ENCODE measurements at places on chromosomes 11 and 22. TPM values are rescaled to one million over a fixed set of nuclear protein-coding genes. Genes with fewer than 3 reads are reported as not detected.

C22orf42 gene
- not detected for total RNA-seq

GALNT18 gene
- 11.3 TPM for total RNA-seq

HMOX1 gene
- total RNA-seq = 23.1 TPM

UPB1 gene
- under 0.01 TPM for total RNA-seq

HTR3A gene
- not detected for total RNA-seq

RHBDD3 gene
- total RNA-seq = 6.9 TPM

KIF18A gene
- total RNA-seq = 37.2 TPM

BSCL2 gene
- total RNA-seq = 19.4 TPM

TSSK2 gene
- total RNA-seq = not detected

PDE3B gene
- 1.1 TPM for total RNA-seq

PIK3C2A gene
- total RNA-seq = 56.4 TPM

SLC25A1 gene
- total RNA-seq = 46.1 TPM

RTL10 gene
- 8.6 TPM for total RNA-seq

OR5B12 gene
- total RNA-seq = not detected

TTC36 gene
- not detected for total RNA-seq

DNA sequence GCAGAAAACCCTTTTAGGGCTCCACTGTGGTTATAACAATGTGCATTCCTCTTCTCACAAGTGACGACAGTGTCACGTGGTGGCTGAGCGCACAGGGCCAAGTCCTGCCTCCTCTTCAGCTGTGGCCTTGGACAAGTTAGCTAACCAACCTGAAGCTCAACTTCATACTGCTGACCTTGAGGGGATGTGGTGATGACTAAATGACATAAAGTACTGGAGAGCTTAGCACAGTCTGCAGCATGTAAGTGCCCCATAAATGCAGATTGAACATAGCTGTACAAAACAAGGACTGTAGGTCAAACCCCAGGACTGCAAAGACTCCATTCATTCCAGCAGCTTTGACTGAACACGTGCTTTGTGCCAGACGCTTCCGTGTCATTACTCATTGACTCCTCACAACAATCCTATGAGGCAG lies 20.1 kb upstream of the MRGPRX2 start:
- peak; percentile 26 for DNase-seq

GRCh38 chr11:118636569-118637290 lies 29.3 kb downstream of the PHLDB1 start:
- DNase-seq = no peak

- no peak for DNase-seq
Measured at GRCh38 chr22:40216041-40216756, 38.5 kb downstream of the TNRC6B start.

- DNase-seq = no peak
Measured at GRCh38 chr11:74070723-74071492, 62.0 kb upstream of the UCP3 start.

- no peak for DNase-seq
Measured at GRCh38 chr11:3089236-3090061, 32.2 kb upstream of the CARS1 start.

- no peak for DNase-seq
Measured at GRCh38 chr11:69312453-69313404, 18.8 kb downstream of the MYEOV start.

- DNase-seq = no peak
Measured at GRCh38 chr22:41833369-41834004, 582 bp downstream of the SREBF2 start.

- no peak for DNase-seq
Measured at GRCh38 chr11:15118431-15118830, 3.7 kb downstream of the INSC start.

- DNase-seq = no peak
Measured at GRCh38 chr11:13262096-13262495, 15.5 kb upstream of the BMAL1 start.

DNA sequence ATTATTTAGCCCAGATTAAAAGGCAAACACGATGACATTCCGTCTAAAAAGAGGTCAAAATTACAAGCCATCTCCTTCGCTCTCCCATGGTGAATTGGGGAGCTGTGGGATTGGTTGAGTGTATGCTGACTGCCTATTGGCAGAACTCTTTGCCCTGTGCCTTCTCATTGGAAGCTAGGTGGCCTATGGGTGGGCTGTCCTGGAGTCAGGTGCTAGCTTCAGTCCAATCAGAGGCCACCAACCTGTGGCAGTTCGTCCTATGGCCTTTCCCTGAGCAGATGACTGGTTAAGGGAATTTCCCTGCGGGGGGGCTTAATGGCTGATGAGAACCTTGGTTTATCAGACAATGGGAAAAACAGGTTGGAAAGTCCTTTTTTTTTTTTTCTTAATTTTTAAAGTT lies 3.2 kb upstream of the MTMR3 start:
- DNase-seq = no peak

- no peak for DNase-seq
Measured at GRCh38 chr11:5507933-5508305, 1.8 kb downstream of the UBQLN3 start.

- DNase-seq = no peak
Measured at GRCh38 chr11:34262531-34263081, 95.2 kb downstream of the ABTB2 start.

GRCh38 chr22:22401381-22401780 lies 107.2 kb downstream of the ZNF280B start:
- DNase-seq = no peak

- DNase-seq = no peak
Measured at GRCh38 chr22:29936186-29936585, 53.2 kb downstream of the MTMR3 start.

DNA sequence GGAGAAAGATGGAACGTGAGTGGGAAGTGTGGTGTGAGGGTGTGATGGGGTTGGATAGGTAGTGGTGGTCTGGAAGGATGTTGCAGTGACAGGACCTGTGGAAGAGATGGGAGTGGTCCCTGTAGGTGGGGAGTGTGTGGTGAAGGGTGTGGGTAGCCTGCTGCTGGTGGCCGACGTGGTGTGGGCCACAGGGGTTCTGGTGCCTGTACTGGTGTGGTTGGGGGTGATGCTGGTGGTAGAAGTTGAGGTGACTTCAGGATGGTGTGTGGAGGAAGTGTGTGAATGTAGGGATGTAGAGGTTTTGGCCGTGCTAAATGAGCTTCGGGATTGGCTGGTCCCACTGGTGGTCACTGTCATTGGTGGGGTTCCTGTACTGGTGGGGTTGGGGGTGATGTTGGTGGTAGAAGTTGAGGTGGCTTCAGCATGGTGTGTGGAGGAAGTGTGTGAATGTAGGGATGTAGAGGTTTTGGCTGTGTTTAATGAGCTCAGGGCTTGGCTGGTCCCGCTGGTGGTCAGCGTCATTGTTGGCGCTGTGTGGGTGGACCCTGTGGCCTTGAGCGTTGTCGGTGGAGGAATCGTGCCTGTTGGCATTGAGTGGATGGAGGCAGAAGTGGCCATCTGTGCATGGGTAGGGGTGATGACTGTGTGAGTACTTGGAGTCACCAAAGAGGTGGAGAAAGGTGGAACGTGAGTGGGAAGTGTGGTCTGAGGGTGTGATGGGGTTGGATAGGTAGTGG lies 19.1 kb downstream of the MUC6 start:
- DNase-seq = no peak

DNA sequence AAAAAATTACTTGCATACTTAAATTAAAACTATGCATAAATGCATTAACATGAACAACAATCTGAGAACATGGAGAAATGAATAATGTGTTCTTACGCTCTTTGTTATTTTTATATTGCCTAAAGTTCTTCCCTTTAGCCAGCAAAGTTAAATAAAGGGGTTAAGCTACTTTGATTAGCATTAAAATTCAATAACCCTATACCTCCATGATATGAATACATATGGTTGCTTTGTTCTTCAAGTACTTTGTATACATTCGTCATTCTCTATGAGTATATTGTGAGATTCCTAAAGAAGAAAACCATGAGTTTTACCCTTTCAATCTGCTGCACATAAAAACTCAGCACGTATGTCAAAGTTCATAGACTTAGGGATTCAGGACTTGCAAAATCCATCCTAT lies 578.3 kb downstream of the DLG2 start:
- no peak for DNase-seq

GRCh38 chr11:14645015-14645912 lies 1.7 kb downstream of the PDE3B start:
- DNase-seq = peak; percentile 31

DNA sequence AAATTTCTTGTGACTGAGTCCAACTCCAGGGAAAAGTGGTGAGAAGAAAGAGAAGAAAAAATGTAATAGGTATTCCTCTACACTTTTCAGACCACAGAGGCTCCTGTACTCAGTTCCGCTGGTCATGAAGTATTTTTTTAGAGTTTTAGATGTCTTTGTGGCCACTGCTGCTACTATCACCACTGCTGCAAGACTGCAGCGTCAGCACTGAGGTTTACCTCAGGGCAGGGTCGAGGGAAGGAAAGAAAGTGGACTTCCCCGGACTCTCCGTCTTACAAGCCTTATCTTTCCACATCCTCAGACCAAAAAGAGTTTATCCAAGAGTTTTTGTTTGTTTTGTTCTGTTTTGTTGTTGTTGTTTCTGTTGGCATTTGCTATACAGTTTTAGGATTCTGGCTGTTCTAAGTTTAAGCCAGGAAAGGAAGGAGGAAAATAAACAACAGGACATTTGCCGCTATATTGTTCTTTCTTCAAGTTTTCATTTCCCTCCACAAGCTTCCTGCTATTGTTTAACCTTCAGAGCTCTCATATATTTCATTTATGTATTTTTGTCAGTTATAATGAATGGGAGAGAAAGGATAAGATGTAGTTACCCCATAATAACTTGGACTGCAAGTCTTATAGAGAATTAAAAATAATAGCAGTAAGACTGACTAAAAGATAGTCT lies 919.3 kb downstream of the NTM start:
- DNase-seq = no peak

DNA sequence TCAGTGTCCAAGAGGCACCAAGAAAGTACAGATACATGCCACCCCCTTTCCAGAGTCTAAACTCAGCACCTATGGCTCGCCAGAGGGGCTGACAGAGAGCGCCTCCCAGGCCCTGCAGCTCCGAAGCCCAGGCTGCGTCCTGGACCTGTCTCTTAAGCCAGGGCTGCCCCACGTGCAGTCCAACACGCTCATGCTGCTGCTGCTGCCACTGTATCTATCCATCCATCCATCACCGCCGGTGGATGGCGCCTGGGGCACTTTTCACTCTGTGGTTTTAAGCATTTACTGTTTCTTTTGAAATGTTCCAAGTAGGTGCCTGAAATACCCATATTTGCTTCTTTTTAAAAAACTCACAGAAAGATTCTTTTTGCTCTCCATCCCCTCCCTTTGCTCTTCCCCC lies 41.8 kb downstream of the MACROD1 start:
- DNase-seq = no peak

DNA sequence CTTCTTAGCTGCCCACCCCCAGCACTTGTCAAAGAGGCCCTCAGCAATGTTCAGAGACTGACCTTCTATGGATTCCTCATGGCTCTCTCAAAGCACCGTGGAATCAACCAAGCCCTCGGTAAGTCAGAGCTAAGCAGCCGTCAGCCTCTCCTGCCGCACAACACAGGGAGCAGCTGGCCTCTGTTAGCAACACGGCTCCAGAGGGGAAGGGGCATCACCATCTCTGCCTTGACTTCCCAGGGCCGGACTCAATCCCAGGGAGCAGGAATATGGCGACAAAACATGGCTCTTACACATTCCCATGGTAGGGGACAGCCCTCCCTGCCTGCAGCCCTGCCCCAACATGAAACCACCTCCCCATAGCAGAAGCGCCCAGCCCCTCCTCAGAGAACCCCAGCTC lies 18.9 kb downstream of the ARFGAP2 start:
- DNase-seq = no peak

DNA sequence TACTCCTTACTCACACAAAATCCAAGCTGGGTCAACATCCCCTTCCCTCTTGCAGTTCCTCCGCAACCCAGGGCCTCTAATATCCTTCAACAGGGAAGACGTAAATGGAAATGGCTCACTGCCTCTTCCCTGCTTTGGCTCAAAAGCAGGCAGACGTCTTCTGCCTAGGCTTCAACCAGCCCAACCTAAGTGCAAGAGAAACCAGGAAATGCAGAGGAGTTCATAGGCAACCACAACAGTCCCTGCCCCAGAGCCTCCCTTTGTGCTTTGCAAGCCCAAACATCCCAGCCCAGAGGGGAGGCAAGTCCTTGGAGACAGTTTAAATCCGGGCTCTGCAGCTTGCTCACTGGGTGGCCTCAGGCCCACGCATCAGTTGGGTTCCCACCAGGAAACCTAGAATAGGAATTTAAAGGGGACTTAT lies 33.3 kb downstream of the CD6 start:
- no peak for DNase-seq

GRCh38 chr22:17928391-17928790 lies 96.0 kb downstream of the MICAL3 start:
- no peak for DNase-seq

Data from IMR-90 (cell line).